ENCODE measurements at places on chromosomes 12 and 14. TPM values are rescaled to one million over a fixed set of nuclear protein-coding genes. Genes with fewer than 3 reads are reported as not detected.

Gene CLEC4C
- total RNA-seq: not detected

Gene KCNH3
- total RNA-seq: 0.54 TPM

Gene GDF3
- total RNA-seq: not detected

Gene CMTM5
- total RNA-seq: not detected

Gene CATSPERB
- total RNA-seq: 0.16 TPM

Gene MUCL1
- total RNA-seq: not detected

Gene FOXN4
- total RNA-seq: not detected

Gene PMCH
- not detected for total RNA-seq

Gene LMNTD1
- total RNA-seq: not detected

Gene CFAP54
- 2.9 TPM for total RNA-seq

Gene TIMM9
- total RNA-seq: 70.0 TPM

Gene CMA1
- total RNA-seq: not detected

Gene ARHGAP9
- 2.9 TPM for total RNA-seq

Gene SPRYD3
- total RNA-seq: 27.1 TPM

Gene IKZF4
- 1.1 TPM for total RNA-seq

Gene TRIM9
- 2.7 TPM for total RNA-seq

Gene RFX4
- not detected for total RNA-seq

Gene FLRT2
- total RNA-seq: 20.1 TPM

Gene P2RX2
- total RNA-seq: not detected
